T-helper 9 cell (primary cell): ENCODE measurements at places on chromosomes 12 and 14.

GRCh38 chr14:53916239-53916638 lies 40.4 kb downstream of the BMP4 start:
- no peak for DNase-seq

- DNase-seq: no peak
These were observed 65.6 kb upstream of the RMST start for GRCh38 chr12:97397008-97397407.

- no peak for DNase-seq
These were observed 65.8 kb upstream of the DACT1 start for GRCh38 chr14:58571769-58572472.

DNA sequence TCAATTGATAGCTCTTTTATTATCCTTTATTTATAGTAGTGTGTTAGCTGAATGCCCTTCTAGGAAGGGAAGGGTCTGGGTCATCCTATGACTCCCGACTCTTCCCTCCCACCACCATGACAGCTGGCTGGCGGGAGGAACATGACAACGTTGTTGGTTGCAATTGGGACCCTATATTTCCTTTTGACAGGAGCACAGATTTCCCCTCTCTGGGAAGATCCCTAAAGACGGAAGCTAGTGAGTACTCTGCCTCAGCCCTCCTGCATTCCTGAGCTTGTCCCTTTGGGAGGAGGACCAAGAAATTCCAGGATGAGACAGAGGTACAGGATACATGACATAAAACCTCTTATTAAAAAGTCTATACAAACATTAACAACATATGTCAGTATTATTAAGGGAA lies 485.4 kb downstream of the NAV3 start:
- DNase-seq: no peak

- DNase-seq: no peak
These were observed 184.3 kb downstream of the ADGRD1 start for GRCh38 chr12:131137836-131138637.

- DNase-seq: no peak
These were observed 3.7 kb downstream of the HOXC10 start for GRCh38 chr12:53988541-53989226.

- no peak for DNase-seq
These were observed 241.5 kb upstream of the FBXO33 start for GRCh38 chr14:39673734-39674133.

- DNase-seq: no peak
These were observed 33.0 kb upstream of the VWF start for GRCh38 chr12:6157482-6157881.

DNA sequence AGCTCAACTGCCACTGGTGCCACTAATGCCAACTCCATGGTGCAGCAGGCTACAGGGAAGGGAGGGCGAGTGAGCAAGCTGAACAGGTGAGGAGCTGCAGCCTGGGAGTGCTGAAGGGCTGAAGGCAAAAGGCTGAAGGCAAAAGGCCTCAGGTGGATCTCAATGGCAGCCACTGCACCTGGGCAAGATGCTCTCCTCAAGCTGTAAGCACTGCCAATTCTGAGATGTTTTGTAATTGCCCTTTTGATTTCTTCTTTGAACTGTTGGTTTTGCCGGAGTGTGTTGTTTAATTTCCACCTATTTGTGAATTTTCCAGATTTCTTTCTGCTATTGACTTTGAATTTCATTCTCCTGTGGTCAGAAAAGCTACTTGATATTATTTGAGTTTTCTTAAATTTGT lies 97.6 kb downstream of the PIK3C2G start:
- no peak for DNase-seq

DNA sequence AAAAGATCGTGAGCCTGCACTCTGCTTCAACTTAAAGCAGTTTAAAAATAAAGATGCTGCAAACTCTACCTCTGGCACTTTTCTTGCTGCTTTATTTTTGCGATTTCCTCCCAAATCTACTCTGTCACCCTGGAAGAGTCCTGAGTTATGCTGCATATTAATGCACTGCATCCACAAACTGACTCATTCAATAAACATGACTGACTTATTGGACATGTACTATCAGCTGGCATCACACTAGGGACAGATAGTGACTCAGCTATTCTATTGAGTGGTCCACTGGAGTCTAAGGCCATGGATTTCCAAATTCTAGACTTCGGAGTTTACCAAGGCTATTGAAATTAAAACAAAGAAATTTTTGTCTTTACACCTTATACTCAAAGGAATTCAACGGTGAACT lies 90.7 kb upstream of the PTPRR start:
- no peak for DNase-seq

DNA sequence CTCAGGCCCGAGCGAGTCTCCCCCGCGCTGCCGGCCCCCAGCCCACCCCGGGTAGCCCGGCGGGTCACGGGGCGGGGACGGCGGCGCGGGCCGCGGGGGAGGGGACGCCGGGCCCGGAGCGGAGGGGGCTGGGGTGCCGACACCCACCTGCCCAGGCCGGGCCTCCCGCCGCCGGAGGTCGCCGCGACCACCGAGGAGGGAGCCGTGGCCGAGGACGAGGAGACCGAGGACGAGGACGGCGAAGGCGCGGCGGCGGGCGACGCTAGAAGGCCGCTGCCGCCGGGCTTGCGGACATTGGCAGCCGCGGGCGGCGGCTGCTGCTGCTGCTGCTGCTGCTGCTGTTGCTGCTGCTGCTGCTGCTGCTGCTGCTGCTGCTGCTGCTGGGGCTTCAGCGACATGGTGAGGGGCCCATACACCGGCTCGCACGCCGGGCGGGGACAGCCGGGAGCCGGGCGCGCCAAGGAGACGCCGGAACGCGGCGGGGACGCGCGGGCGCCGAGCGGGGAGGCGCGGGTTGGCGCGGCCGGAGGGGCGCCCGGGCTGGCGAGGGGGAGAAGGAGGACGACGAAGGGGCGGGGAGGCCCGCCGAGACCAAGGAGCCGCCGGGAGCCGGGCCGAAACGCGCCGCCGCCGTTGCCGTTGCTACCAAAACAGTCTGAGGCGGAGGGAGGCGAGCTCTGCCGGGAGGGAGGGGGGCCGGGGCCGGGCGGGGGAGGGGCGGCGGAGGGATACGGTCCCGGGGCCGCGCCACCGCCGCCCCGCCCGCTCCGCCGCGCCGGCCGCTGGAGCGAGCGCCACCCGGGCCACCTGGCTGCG lies at the start of gene ATXN2:
Gene ATXN2, minus strand, starts transcription at position 679 of the 816 bp plus-strand sequence. Its CDS starts 281 bp downstream, at position 398.
- DNase-seq: peak; percentile 69

DNA sequence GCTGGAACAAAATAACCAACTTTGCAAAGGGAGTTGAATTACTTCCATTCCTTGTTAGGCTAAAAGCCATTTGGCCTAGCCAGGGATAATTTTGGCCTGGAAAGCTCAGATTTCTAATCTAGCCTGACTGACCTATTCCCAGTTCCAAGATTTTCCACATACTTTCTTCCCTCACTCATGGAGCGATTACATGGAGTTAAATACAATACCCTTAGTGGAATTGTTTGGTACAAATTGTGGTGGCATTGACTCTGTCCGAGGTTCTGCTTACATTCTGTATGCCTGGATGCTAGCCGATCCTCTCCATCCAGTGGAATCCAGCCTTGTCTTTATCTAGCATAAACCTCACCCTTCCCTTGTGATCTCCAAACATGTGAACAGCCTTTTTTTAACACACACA lies 965.1 kb downstream of the DIO2 start:
- no peak for DNase-seq

GRCh38 chr14:54369343-54369742 lies 27.5 kb upstream of the CDKN3 start:
- no peak for DNase-seq

- DNase-seq: no peak
These were observed 174.0 kb downstream of the DAD1 start for GRCh38 chr14:22414876-22415604.

- DNase-seq: no peak
These were observed 693 bp downstream of the CBX5 start for GRCh38 chr12:54279227-54279631.

DNA sequence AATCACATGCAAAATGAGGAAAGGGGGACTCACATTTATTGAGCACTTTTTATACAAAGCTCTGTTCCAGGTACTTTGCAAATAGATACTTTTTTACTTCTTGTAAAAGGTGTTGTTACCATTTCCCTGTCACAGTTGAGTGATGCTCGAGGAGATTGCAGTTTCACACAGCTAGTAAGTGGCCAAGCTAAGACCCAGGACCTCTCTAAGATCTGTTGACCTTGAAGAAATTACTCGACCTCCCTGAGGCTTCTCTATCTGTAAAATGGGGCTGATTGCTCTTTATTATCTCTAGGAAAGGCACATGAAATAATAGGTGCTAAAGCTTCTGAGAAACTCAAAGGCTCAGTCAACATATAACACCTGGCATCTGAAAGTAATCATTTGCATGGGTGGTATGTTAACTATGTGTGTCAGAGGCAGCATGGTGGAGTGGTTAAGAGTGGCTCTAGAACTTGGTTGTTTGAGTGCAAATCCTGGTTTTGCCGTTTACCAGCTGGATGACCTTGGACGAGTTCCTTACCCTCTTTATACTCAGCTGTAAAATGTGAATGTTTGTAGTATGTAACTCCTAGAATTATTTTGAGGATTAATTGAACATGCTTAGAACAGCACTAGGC lies 41.5 kb downstream of the IFT81 start:
- no peak for DNase-seq

DNA sequence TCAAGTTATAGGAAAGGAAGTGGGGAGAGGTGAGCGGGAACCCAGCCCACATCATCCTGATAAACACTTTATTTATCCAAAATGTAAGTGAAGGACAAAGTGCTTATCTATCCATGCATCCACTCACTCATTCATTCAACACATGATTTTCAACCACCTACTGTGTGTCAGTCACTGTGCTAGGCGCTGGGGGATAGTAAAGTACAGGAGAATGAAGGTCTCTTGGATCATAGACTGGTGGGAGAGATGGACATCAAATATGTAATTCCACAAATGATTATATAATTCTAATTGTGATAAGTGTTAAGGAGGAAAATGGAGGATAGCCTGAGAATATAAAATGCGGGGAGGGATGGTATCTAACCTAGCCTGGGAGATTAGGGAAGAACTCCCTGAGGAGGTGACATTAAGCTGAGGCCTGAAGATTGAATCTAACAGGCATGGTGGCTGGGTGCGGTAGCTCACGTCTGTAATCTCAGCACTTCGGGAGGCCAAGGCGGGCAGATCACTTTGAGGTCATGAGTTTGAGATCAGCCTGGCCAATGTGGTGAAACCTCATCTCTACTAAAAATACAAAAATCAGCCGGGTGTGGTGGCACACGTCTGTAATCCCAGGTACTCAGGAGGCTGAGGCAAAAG lies 41.3 kb upstream of the CHST11 start:
- no peak for DNase-seq

DNA sequence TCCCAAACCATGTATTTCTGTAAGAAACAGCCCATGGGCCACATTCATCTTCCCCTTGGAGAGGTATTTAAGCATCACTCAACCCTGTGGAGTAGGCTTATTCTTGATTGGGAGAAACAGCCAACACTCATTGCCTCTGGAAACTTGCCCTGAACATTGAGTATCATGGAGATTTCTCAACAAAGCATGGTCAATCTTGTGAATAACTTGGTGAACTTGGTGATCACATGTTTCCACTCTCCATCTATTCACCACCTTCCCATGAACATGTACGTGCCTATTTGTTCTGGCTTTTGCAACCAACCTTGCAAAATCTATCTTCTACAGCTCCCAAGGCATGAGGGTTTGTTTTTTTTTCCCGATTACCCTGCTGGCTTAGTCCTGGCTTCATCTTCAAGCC lies 163.2 kb downstream of the PAH start:
- no peak for DNase-seq

- peak; percentile 12 for DNase-seq
These were observed 2.7 kb downstream of the DYRK2 start for GRCh38 chr12:67651132-67651695.

GRCh38 chr12:28771968-28772367 lies 377.1 kb upstream of the FAR2 start:
- DNase-seq: no peak

DNA sequence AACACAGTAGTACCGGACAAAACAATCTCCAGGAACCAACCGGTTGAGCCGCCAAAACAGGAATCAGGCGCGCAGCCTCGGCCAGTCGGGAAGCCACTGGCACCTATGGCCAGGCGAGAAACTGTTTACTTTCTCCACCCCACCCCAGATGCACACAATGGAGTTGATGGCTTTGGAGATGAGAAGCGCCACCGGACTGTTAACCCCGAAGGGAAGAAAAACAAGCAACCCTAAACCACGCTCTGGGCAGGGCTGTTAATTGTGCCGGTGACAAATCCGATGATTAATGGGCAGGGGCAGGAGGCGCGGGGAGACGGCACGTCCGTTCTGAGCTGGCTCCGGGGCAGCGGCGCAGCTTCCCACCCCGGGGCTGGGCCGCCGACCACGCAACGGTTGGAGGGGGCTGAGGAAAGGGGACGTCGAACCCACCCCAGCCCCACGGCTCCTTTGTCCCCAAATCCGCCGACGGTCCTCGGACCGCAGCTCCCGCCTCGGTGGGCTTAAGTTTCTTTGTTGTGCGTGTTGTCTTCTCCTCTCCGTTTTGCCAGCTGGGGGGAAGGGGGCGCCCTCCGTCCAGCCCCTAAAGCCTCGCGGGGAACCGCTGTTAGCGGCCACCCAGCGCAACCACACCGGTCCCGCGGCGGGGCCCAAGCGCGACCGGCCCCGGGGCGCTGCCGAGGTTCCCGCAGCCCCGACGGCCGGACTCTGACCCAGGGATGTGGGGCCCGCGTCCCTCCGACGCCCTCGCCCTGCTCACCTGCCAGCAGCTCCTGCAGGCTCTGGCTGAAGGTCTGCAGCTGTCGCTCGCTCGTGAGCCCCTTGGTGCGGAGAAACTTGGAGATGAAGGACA lies 790 bp downstream of the BTG1 start:
- peak; percentile 34 for DNase-seq

GRCh38 chr12:51590347-51591015 lies 552 bp upstream of the SCN8A start:
- peak; percentile 61 for DNase-seq

DNA sequence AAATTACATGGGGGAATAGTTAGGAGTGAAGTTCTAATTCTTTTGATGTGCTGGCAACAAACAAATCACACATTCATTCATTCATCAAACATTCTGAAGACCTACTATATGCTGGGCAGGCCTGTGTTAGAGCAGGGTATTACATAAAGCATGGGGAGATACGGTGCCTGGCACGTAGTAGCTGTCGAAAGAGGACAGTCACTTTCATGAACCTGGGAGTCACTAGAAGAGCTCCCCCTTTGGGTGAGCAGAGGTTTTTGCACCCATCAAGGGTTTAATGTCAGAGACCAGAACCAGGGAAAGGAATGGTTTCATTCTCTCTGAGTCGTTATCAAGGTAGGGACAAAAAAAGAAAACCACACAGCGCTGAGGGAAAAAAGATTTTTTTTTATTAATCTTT lies 10.0 kb downstream of the LHX5 start:
- no peak for DNase-seq

- no peak for DNase-seq
These were observed 69.7 kb downstream of the TTC9 start for GRCh38 chr14:70711451-70711850.

DNA sequence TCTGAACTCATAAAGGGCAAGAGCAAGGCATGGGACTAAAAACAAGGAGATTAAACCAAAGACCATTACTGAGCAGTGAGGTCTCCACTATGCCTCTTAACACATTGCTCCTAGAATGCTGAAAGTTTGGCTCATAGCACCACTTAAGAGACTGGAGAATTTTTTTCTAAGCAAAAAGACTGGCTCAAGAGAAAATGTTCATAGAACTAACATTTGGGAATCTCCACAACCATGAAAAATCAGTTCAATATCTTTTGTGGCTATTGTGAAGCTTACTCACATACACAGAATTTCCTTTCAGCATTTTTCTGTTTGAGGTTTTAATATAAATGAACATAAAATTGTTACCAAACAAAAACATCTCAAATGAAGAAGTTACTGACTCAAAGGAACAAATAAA lies 255.8 kb downstream of the CCDC91 start:
- no peak for DNase-seq
